ENCODE measurements at places on chromosomes 13 and 19.
A peak's percentile ranks its signal among the peaks of the same experiment; 100 is the strongest.

- no peak for DNase-seq
Observed at GRCh38 chr19:33208371-33208895, 14.3 kb downstream of the LRP3 start.

DNA sequence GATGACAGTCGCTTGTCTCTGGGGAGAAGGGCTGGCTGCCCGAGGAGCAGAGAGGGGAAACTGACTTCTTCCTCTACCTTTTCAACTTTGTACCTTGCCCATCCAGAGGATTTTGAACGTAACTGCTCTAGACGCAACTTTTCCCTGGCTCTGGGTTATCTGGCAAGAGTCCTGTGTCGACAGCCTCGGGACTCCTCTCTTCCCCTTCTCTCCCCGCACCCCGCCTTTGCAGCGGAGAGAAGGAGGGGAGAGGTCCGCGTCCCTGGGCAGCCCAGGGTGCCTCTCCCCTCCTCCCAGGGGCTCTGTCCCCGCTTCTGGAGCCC is 574 bp downstream of the SH3GL1 start:
- DNase-seq, result no peak

GRCh38 chr13:81874681-81875661 is 1534.0 kb upstream of the SPRY2 start:
- no peak for DNase-seq

- peak; percentile 7 for DNase-seq
Observed at GRCh38 chr13:97344265-97345175, 89.4 kb upstream of the RAP2A start.

DNA sequence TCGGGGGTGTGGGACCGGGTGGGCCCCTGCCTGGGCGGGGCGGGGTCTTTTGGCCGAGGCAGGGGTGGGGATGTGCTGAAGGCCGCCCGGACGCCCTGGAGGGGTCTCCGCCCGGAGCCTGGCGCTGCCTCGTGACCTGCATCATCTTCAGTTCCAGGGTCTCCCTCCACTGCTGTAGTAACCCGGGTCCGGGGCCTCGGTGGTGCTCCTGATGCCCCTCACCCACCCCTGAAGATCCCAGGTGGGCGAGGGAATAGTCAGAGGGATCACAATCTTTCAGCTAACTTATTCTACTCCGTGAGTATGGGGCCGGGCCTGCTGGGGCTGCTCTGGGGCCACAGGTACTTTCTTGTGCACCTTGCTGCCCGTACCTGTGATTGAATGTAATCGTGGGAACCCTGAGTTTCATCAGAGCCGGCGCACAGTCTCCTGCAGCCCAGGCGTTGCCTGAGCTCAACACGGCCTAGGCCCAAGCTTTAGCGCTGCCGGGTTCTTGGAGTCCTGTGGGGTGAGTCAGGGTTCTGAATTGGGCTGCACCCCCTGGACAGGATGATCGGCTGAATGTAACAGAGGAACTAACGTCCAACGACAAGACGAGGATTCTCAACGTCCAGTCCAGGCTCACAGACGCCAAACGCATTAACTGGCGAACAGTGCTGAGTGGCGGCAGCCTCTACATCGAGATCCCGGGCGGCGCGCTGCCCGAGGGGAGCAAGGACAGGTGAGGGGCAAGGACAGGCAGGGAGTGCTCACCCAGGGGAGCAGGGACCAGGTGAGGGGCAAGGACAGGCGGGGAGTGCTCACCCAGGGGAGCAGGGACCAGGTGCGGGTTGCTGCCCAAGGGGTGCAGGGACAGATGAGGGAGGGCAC is 10.5 kb downstream of the PEAK3 start:
- no peak for DNase-seq
